ENCODE measurements at places on chromosomes 5 and 9.
A peak's percentile ranks its signal among the peaks of the same experiment; 100 is the strongest.

DNA sequence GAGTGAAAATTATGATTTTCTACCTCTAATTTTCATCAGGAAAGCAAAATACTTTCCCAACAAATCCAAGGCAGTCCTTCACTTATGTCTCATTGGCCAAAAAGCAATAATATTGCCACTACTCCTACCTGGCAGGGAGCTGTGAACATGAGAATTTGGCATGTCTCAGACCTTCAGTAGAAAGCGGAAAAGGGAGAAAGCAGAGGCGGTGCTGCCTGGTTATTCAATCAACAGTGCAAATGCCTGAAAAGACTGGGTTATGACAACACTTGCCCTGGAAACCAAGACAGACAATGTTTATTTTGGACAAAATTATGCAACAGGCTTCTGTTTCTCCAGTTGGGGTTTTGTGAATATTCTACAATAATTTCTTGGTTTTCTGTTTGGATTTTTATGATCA lies 194.4 kb downstream of the TAF11L14 start:
- no peak for DNase-seq

- DNase-seq = no peak
Observed at GRCh38 chr5:172637110-172637580, 3.9 kb upstream of the NEURL1B start.

DNA sequence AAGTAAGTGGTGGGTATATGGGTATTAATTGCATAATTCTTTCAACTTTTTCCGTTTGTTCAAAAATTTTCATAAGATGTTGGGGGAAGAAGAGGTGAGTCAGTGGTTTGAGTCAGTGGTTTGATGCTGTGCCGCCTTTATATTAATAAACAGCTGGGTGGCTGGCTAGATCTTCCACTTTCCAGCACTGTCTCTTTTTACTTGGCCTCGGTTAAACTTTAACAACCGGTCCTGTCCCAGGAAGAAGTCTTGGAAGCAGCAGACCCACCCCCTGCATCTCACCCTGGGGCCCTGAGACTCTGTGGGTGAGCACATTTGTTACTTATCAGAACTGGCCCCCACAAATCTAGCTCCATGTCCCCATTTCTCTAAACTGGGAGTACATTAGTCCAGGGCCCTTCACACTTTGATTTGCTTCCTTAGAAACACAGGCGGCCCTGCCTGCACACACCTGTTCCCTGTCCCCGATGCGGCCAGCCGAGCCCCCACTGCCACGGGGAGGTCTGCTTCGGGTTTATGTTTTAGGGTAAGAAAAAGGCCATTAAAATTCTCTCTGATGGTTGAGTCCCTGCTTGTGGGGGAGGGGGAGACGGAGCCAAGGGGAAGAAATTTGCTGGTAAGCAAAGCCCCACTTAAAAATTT lies 90.7 kb downstream of the PTCH1 start:
- DNase-seq = no peak

GRCh38 chr5:88746438-88746882 lies 136.5 kb downstream of the MEF2C start:
- no peak for DNase-seq

DNA sequence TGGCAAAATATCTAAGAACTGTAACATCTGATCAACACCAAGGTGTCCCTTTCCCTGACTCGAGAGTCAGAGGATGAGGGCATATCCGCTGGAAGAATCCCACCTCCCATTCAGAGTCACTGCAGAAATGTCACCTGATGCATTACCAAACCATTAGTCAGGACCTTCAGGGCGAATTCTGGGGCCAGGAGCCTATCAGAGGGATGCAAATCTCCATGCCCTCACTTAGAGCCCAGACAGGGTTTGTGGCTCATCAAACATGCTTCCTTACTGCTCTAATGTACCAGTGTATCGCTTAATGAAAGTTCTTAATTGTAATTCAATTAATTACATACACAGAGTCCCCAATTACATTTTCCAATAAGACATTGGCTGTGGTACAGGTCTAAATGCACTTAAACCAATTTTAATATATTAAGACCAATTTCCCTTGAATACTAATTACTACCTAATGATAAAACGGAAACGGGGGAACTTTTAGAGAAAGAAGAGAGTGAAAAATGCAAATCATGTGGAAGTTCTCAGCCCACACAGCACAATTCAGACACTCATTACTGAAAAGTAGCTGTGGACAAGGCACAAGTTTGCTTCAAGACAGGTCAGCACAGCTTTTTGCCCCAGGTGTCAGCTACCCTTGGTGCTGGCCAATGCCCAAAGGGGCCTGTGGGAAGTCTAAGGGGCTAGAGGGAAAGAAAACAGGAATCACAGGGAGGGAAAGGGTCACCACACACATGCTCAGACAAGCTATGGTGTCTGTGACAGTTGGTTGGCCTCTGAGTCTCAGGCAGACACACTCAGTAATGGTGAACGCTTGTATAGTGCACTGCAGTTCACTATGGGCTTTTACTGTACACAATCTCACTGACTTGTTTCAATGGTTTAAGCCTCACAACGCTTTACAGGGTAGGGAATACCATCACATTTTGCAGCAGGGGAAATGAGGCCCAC lies 211.6 kb downstream of the MAPKAP1 start:
- no peak for DNase-seq

DNA sequence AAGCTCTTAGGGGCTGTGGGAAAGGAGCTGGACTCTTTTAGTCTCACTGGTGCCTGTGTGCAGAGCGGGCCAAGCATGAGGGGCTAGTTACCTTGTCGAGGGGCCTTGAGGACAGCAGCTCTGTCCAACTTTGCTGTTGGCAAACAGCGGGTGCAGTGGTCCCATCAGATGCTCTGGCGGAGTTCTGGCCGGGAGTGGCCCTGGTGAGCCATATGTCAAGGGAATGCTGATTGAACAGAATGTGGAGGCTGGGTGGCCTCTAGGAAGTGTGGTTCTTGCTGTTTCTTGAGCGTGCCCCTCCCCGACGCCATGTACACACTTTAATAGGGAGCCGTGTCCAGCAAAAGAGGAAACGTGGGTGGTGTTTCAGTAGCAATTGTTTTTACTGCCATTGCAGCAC lies 3.6 kb upstream of the ADAMTS2 start:
- DNase-seq = no peak

- no peak for DNase-seq
Observed at GRCh38 chr5:122332599-122333555, 20.8 kb downstream of the SNCAIP start.

GRCh38 chr9:33651125-33651524 lies 127.1 kb downstream of the ANKRD18B start:
- DNase-seq = no peak

DNA sequence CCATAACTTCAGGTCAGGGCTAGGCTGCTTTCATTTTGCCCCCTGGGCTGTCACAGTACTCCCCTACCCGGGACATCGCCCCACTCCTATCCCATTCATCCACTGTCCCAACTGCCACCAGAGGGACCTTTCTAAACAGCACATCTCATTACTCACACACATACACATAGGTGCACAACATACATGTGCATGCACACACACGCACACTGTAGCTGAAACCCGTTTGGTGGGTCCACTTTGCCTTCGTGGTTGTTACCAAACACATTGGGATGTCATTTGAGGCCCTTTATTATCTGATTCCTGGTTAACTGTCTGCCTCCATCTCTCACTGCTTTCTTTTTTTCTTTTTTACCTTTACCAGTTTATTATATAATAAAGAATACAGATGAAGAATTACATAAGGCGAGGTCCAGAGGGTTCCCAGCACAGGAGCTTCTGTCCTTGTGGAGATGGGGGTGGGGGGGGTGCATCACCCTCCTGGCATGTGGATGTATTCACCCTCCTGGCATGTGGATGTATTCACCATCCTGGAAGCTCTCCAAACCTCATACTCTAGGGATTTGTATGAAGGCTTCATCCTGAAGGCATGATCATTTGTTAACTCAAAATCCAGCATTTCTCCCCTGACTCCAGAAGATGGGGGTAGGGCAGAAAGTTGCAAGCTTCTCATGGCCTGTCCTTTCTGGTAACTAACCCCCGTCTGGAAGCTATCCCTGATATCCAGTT lies 186.0 kb downstream of the GOLPH3 start:
- peak; percentile 76 for DNase-seq

DNA sequence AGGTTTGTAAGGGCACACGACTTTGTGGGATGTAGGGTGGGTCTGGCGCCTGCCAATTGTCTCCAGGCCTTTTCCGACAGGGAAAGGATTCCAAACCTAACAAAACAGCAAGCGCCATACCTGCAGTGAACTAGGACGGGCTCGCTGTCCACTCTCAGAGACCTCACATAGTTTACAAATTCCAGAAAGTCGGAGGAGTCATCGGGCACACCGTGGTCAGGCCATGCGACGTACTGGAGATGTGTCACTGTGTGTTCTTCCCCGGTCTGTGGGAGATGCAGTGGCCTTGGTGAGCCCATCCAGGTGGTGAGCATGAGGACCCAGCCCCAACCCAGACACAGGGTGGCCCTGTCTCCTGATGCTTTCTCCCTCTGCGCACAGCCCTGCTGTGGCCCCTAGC lies 61.3 kb upstream of the EPB41L4B start:
- DNase-seq = no peak

DNA sequence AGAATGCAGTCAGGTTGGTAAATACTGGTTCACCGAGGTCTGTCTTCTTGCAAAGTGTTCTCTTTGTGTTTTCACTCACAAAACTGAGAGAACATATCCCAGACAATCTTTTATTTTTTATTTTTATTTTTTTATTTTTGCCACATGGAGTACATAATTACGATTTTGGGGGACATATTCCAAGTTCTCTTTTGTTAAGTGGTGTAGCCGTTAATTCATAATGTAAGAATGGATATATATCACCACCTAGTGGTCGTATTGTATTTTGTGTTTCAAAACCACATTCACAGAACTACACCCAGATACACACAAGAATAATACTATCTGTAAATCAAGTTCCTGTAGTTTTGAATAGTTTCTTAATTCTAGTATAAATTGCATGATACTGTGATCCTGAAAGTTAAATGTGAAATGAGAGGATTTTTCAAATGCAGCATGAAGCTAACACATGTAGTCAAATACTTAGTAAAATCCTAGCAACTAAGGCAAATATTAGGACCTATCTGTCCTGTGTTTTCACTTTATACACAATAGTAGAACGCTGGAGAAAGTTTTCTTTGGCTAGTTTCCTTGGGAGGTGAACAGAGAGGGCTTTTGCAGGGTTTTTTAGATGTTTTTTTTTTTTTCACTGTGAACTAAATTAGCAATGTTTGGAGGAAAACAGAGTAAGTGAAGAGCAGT lies 92.7 kb downstream of the VCAN start:
- DNase-seq = peak; percentile 36

- DNase-seq = no peak
Observed at GRCh38 chr5:77232574-77233358, 22.3 kb downstream of the PDE8B start.

DNA sequence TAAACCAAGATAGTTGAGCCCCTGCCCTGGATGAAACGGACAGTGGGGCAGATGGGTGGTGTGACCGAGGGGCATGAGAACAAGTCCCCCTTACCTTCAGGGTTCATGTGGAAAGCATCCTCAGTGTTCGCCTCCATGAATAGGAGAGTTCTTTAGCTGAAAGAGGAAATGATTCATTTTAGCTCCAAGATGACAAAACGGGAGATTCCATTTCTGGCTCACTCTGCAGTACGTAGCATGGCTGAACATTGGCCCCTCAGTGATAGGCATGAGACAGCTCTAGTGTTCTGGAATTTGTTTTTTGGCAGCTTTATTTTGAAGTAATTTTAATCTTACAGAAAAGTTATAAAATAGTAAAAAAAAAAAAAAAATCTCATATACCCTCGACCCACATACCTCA lies 70.2 kb upstream of the AGXT2 start:
- peak; percentile 70 for DNase-seq

DNA sequence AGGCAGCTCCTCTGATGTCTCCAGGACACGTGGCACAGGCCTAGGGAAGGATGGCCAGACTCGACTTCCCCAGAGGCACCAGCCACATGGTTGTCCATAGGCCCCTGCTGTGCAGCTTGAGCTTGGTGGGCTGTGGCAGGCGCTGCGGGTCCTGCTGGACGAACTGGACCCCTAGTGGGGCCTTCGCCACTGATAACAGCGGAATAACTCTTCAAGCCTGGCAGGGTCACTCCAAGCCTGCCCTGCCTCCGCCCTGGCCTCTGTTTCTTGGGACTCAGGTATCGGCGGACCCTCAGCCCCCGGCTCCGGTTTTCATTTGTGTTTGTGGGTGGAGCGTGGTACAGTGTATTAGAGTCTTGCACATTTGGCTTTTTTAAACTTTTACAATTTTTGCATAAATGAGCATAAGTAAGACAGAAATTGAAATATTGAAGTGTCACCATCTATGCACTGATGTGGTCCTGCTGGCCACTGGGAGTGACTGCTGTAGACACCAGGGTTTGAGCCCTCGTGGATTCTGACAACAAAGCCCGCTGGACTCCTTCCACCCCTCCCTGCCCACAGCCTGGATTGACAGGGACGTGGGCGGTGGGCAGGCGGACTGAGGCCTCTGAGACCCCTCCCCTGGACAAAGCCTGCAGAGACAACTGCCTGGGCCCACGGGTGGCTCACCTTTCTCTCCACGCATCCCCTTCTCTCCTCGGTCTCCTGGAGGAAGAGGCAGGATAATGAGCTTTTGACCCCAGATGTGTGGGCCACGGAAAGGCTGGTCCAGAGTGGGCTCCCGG lies 3.8 kb downstream of the FCN1 start:
- DNase-seq = no peak

- DNase-seq = no peak
Observed at GRCh38 chr5:104345222-104346016, 782.8 kb upstream of the NUDT12 start.

- DNase-seq = no peak
Observed at GRCh38 chr5:94674490-94675382, 56.3 kb downstream of the SLF1 start.

- DNase-seq = no peak
Observed at GRCh38 chr5:54577937-54578653, 60.5 kb downstream of the SNX18 start.

DNA sequence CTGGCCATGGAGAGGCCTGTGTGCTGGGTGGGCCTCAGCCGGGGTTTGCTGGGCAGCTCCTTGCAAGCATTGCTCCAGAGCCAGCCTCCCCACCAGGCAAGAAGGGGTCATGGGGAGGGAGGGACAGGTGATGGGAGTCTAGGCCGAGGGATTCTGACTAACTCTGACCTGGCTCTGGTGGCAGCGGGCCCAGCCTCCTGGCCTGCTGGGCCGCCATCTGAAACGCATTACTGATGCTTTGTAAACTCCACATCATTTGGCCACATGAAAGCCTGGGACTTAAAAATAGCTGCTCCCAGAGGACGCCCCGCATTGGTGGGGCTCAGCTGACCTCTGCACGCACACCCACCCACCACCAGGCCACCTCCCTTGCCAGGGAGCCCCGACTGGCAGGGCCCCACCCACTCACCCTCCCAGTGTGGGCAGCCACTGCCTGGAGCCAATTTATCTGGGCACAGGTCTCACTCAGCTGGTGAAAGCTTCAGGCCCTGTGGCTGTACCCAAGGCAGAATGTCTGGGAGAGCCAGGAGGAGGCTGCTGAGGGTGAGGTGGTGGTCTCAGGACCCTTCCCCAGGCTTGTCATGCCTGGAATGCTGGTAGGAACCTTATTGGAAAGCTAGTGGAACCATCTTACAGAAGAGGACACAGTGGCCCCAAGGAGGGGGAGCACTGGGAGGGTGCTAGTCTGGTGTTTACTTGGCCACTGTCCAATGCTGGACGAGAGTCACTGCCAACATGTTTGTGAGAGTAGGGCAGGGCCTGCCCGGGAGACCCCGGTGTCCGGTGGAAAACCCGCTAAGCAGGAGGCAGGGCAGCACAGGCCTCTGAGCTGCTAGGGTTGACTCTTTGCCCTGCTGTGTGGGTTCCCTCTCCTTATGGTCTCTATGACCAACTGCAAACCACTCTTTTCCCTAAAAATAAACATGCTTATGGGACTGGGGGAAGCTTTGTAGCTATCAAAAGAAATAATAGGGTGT lies 10.8 kb downstream of the TCF7 start:
- DNase-seq = peak; percentile 89

- peak; percentile 35 for DNase-seq
Observed at GRCh38 chr5:44048276-44048984, 340.8 kb downstream of the FGF10 start.
